ENCODE measurements at places on chromosomes 11 and 22.

DNA sequence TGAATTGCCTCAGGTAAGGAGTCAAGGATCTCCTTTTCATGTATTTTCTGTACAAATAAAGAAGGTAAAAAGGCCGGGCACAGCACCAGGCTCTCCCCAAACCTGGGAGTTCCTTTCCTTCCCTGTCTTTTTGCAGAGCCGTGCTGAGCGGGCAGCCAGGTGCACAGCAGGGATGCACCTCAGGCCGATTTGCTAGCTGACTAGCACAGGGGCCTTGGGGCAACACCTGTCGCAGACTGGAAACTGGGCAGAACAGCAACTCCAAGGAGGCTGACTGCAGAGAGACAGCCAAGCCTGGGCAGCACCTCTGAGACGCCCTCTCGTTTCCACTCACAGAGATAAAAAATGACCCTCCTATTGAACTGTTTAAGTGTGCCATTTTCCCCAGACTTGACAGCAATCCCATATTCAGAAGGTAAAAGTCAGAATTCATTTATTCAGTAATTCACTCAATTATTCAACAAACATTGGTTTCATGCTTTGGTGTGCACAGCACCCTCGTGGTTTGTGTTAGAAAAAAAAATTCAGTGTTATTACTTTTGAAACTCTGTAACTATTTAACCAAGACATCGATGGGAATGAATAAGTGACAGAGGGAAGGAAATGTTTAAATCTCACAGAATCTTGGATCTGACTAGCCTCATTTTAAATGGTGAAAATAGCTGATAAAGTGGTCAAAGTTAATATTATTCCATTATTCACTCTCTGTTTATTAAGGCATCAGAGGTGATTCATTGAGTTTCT, 120.9 kb downstream of the GALNT18 start:
- no peak for DNase-seq

GRCh38 chr11:22920939-22921565, 60.8 kb upstream of the CCDC179 start:
- DNase-seq, result no peak

- no peak for DNase-seq
Observed at GRCh38 chr22:46794067-46794466, 31.6 kb downstream of the TBC1D22A start.

DNA sequence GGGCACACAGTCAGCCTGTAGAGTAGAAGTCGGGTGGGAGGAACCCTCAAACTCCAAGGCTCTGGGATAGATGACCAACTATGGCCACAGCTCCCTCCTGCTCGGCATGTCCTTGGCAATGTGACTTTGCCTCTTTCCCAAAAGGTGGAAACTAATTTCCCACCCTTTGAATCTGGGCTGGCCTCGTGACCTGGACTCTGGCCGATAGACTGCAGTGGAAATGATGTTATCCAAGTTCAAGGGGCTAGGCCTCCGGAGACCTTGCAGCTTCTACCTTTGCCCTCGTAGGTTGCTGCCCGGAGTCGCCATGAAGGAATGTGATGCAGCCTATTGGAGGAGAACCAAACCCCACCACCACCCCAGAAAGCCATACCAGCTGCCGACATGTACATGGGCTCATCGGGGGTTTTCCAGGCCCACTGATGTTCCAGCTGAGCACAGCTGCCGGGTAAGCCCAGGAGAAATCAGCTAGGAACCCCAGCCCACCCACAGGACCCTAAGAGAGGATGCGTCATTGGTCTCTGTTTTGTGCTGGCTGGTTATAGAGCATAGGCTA, 30.4 kb downstream of the KCNJ4 start:
- no peak for DNase-seq

- no peak for DNase-seq
Observed at GRCh38 chr22:35598396-35598710, 18.8 kb downstream of the MB start.

DNA sequence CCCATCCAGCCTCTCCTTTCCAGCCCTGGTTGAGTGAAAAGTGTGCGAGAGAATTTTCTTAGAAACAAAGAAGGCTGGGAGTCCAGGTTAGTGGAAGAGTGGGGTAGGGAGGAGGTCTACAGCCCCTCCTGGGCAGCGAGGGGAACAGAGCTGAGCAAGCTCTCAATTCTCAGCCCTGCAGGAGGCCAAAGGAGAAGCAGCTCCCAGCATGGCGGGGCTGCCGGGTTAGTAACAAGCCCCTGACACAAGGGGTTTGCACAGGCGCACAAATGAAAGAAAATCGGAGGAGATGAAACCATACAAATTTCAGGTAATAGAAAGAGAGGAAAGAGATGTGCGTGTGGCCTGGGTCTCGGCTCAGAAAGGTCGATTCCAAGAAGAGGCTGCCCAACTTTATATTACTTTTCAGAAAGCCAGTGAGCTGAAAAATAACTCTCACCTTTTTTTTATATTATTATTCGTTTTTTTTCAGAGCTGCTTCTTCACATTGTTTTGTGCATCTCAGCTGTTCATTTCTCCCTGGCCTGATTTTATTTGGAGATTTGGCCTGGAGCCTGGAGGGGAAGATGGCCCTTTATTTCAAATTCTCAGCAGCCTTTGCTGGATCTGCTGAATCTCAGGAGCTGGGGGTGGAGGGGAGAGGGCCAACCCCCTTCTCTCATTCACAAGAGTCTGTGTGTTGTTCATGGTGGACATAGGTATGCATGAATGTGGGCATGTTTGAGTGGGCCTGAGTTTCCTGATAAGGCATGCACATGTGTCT, 583.2 kb downstream of the BUD13 start:
- DNase-seq, result no peak

- DNase-seq, result no peak
Observed at GRCh38 chr11:94060401-94060800, 39.2 kb downstream of the HEPHL1 start.
